Activated CD8-positive, alpha-beta memory T cell treated with anti-CD3 and anti-CD28 coated beads for 24 hours (primary cell): ENCODE measurements at places on chromosomes 1 and 21.

DNA sequence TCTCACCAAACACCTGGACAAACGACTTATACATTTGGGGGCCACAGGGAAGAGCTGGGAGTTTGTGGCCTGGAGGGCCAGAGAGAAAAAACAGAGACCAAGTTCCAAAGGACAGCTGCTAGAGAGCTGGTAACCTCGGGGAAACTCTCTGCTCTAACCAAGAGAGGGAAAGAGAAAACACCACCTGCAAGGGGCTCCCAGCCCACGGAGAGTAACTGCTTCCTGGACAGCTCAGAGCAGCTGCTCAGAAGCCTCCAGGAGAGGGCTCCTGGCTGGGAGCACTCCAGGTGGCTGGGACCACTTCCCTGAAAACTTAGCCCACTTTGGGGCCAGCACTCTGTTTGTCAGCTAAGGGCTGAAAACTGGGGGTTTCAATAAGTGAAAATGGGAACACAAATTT, 154.8 kb upstream of the GRIK3 start:
- no peak for DNase-seq

DNA sequence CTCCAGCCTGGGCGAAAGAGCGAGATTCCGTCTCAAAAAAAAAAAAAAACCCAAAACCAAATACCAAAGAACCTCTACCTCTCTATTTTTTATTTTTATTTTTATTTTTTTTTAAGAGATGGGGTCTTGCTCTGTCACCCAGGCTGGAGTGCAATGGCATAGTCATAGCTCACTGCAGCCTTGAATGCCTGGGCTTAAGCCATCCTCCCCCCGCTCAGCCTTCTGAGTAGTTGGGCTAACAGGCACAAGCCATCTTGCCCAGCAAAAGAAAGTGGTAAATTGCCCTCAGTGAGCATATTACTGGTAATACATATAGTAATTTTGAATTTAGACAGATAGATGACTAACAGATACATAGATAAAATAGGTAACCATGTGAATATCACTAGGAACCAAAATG, 77.4 kb downstream of the ASH1L start:
- DNase-seq, result no peak

- no peak for DNase-seq
Measured at GRCh38 chr1:35797380-35797779, 10.4 kb upstream of the AGO4 start.

- no peak for DNase-seq
Measured at GRCh38 chr1:147579532-147579931, 38.2 kb downstream of the BCL9 start.

- DNase-seq, result no peak
Measured at GRCh38 chr1:212979340-212980122, 29.2 kb downstream of the VASH2 start.

GRCh38 chr21:45161038-45161945, 86.9 kb downstream of the ADARB1 start:
- peak; percentile 45 for DNase-seq

DNA sequence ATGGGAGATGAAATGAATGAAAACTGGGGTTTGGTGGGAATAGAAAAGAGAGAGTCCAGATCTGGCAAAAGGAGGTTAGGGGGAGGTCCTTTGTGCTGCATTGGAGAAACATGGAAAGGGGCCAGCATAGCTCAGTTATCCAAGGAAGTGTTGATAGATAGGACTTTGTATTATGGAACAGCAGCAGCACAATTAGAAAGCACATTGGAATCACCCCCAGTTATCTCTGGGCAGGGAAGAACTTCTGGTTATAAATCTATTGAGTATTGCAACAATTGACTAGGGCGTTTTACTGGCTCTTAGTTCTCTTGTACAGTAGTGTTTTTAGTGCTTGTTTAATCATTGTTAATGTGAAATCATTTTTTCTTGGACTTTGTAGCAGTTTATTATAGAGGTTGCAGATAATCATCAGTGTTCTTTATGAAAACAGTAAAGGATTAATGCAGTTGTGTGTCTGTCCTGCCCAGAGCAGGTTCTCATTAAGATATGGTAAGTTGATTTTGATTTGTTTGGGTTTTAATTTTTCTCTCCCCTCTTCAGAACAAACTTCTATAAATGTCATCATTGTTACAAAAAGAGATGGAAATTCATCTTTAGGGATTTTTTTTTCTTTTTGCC, 76.6 kb downstream of the NR5A2 start:
- DNase-seq, result no peak

GRCh38 chr1:90411185-90411584, 305.9 kb downstream of the BARHL2 start:
- no peak for DNase-seq

GRCh38 chr21:14875704-14876523, 188.9 kb downstream of the NRIP1 start:
- no peak for DNase-seq

DNA sequence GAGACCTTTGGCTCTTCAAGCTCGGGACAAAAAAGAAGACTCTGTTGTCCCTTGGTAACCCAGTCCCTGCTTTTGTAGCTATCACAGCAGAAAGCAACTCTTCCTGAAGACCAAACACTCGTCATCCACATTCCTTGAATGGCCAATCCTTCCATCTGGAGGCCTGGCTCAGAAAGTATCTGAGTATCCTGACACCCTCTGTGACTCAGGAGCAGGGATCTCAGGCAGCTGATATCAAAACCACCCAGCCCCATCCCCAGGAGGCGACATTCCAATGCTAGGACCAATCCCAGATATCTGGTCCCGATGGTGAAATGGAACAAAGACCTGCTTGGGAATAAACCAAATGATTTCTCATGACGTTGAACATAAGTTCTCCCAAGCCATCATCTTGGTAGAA, 112.5 kb downstream of the TAS1R2 start:
- no peak for DNase-seq

DNA sequence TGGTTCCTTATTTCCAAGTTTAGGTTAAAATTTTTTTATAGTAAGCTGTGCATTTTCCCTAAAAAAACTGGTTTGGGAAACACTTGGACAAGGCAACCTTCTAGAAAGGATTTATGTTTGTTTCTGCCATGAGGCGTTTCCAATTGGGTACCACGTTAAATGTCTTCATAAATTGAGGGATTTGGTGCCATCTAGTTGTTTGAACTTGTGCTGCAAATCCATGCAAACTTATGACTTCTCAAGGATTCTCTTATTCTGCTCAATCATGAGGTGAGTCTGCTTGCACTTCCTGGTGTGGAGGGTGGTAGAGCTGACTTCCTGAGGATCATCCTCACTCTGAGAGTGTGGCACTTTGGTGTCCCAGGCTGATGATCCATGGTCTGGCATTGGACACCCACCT, 123.3 kb downstream of the PCNX2 start:
- DNase-seq, result no peak

GRCh38 chr1:77280962-77281361, 857 bp upstream of the AK5 start:
- DNase-seq, result no peak

DNA sequence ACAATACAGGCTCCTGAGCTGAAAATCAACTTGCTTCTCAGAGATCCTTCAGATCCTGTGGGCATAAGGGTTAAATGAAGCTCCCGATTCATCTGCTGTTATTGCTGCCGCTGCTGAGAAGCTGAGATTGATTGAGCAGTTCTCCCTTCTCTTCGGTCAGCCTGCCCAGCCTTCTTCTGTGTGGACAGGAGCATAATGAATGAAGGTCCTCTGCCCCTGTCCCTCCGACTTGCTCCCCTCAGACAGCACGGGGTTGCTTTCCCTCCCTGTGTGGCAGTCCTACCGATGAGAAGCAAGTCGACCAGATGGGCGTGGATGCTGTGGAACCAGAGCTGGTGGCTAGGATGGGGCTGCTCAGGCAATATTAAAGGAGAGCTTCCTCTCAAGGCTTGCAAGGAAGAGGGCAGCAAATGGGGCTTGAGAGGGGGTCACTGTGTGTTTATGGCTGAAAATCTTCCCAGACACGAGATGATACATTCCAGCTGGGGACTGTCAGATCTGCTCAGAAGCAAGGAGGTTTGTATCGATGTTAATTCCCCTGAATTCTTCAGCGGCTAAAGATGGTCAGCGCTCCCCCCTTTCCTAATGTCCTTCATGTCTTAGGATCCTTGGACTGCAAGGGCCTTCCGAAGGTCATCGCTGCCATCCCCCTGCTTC, 63.9 kb upstream of the GOLT1A start:
- DNase-seq, result no peak

- DNase-seq, result no peak
Measured at GRCh38 chr1:213697192-213697802, 290.5 kb upstream of the PROX1 start.

DNA sequence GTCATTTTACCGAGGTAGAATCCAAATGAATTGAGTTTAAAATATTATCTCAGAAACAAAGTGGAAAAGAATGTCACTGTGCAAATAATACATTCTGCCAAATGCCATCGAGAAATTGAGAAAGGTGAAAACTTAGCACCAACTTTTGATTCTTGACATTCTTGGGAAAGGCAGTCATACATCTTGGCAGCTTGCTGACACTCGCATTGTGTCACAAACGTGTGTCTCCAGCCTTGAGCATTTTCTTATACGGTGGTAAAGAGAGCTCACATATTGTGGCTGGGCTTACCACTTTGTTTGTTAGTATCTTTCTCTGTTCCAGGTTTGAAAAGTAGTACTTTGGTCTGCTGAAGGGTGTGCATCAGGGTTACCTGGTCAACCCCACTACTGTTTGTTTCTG, 1456.1 kb downstream of the BRINP3 start:
- no peak for DNase-seq

- DNase-seq, result no peak
Measured at GRCh38 chr1:57826535-57826934, 402.7 kb upstream of the DAB1 start.

GRCh38 chr1:93713341-93713740, 31.7 kb upstream of the BCAR3 start:
- no peak for DNase-seq

GRCh38 chr1:41466146-41466545, 18.3 kb downstream of the EDN2 start:
- DNase-seq, result no peak

DNA sequence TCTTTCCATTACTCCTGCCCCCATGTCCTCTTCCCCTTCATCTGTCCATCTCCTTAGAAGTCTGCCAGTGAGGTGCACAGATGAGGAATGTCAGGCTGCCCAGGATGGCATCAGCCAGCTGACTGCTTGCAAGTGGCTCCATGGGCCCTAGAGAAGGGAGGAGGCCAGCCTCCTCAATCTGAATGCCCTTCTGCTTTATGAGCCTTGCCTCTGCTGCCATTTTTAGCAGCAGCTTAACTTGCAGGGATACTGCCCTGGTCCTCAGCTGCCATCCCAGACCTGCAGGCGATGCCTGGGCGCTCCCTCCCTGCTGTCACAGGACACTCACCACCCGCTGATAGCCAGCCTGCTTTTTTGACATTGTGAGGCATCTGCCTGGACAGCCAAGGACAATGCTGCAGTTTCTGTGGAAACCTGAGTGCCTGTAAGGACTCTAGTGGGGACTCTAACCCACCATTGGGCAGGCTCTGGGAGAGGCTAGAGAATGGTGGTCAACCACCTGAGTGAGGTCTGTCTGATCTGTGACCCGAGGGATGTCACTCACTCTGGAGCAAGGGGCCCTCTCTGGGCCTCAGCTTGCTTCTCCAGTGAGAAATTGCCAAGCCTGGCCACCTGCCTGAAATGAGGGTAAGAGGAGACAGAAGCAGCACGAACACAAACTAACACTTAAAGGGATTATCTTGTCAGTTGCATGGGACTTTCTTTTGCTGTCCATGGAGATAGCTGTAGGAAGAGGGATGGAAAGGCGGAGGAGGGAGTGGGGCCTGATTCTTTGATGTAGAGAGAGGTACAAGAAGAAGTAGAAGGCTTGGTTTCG, 185.0 kb downstream of the MIS18A start:
- DNase-seq, result no peak

GRCh38 chr1:51172811-51173210, 63.3 kb upstream of the RNF11 start:
- DNase-seq, result no peak

DNA sequence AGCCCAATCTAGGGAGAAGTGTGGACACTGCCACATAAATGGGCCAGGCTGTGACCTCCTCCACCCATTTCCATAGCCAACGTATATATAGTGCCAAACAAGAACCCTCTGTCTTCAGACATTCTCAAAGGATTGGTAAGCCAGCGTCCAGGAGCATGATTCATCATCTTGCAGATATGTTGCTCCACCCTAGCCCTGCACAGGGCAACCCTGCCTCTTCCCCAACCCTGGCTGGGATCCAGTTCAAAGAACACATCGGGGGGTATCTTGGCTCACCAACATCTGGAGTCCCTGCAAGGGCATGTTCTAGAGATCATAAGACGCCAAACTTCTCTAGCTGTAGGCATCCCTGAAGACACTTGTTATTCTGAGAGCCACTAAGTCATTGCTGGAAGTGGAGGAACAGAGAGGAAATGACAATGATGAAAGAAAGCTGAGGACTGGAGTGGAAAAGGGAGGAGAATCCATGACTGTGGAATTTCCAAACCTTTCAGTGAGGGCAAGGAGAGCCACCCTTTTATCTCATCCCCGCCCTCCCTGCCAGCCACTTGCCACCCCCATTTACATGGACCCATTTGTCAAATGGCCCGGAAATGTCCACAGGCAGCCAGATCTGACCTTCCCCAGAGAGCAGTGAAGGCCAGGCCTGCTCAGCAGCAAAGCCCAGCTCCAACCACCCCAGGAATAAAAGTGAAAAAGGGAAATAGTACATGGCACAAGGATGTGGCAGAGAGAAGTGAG, 144.1 kb upstream of the CTTNBP2NL start:
- DNase-seq, result no peak

- DNase-seq, result peak; percentile 76
Measured at GRCh38 chr1:1080122-1080757, 6.1 kb upstream of the RNF223 start.

DNA sequence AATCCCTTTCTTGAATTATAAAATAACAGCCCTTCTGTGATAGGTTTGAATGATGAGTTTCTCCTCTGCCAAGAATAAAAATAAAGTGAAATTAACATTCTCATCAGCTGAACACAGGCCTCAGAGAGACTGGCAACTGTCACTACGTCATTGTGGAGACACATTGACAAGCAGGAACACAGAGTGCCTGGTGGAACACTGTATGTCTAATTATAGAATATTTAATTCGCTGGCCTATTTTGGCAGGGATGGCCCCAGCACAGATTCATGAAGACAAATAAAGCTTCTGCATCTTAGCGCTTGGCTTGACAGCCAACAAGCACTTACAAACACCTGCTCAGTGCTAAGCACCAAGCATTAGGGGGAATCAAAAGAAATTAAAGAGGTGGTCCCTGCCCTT, 52.0 kb upstream of the SMYD2 start:
- no peak for DNase-seq

- DNase-seq, result no peak
Measured at GRCh38 chr1:100387209-100387608, 34.9 kb downstream of the CDC14A start.

GRCh38 chr21:19228226-19228625, 824.6 kb upstream of the TMPRSS15 start:
- no peak for DNase-seq

- DNase-seq, result peak; percentile 86
Measured at GRCh38 chr1:39845569-39846566, 37.4 kb downstream of the TRIT1 start.

- no peak for DNase-seq
Measured at GRCh38 chr1:152697701-152698600, at the start of gene LCE2A. LCE2A (plus strand) TSS chr1:152698345; CDS start chr1:152698902, 557 bp downstream.
